ENCODE measurements at places on chromosomes 3 and 15.

DNA sequence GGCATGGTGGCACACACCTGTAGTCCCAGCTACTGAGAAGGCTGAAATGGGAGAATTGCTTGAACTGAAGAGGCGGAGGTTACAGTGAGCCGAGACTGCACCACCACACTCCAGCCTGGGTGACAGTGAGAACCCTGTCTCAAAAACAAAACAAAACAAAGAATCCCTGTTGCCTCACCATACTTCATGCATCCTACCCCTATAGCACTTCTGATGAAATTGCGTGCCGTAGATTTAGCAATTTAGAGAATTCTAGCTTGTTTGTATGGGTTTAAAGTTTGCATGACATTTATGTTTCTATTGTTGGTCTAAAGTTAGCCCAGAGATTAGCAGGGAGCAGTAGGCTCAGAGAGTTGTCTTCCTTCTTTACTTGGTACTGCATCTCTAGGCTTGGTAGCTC, 7.8 kb downstream of the RAB5A start:
- DNase-seq, result no peak

DNA sequence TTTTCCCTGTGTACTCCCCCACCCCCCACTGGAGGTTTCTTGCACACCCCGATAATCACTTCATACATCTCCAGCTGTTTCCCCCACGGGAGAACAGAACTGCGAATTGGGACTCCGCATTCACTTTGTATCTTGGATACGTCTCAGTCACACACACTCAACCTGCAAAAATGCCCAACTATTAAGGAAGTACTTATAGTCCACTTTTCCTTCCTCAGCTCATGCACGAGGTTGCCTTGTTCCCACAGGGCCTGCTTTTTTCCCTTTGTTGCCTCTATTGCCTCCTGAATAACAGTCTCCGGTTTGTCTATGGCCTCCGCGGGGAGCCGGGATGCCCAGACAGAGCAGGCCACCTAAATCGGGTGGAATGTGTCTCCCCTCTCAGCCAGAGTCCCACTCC, 282.3 kb downstream of the PYDC2 start:
- DNase-seq, result no peak

DNA sequence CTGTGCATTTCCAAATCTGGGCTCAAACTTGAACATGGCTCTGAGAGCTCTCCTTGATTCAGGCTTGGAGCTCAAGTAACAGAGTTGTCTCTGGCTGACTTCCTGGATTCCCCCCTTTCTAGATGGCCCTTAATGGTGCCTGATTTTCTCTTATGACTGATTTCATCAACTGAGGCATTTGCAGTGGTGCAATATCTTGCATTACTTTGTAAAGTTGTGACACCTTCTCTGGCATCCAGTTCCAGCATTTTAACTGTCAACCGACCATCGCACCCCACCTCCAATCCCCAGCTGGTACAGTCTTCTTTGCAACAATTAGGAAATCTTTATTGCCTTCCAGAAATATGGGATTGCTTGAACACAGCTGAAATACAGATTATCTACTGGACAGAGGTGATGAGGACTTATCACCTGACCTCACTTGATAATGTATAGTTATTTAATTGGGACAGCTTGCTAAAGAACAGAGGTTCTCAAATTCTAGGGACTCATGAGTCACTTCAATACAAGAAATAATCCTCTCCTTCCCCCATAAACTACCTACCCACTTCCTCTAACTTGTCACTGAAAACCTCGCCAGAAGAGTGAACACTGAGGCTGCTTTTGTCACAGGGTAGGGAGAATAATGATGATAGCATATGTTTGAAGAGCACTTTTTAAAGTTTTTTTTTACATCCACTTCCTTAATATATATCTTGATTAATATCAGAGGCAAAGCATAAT, 41.8 kb downstream of the FILIP1L start:
- DNase-seq, result no peak

- no peak for DNase-seq
Observed at GRCh38 chr15:89521605-89522004, 25.2 kb upstream of the RHCG start.
